Muscle of leg (tissue), 16 donors: ENCODE measurements at places on chromosomes 6 and 20.

GRCh38 chr6:165173484-165173883 is 135.9 kb downstream of the C6orf118 start:
- DNase-seq: no peak

DNA sequence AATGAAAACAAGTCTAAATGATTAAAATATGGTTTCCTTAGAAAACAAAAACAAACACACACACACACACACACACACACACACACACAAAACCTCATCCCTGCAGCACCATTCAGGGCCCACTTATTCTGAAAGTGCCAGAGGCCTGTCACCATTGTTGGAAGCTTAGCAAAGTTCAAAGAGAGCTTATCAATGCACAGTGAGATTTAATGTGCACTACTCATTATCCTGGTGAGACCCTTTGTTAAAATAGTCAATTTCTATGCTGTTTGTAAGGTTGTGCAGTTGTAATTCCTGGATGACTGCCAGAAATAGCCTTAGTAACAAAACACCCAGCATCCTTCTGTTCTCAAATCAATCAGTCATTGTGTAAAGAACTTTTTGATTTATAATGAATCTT is 482.9 kb downstream of the GRIK2 start:
- no peak for DNase-seq

DNA sequence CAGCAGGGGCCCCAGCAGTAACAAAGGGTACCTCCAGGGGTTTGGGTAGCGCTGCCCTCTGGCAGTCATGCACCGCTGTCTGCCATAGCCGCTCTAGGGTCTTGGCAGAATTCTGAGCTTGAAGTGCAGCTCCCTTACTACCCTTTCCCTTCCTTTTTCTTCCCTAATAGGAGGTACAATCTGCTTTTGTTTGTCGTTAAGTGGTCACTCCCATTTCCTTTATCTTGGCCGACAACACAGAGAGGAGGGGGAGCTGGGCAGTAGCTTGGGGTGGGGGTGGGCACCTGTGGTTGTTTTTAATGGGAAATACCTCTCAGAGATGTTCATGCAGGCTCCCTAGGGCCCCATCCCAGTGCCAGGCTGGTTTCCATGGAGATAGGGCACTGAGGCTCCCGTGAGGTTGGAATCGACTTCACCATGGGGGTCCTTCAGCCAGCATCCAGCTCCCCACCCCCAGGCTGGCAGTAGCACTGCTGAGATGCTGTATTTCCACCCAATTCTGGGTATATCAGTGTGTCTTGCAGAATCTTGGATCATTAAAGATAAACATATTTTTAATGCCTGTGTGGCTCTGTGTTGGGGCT is 18.6 kb downstream of the CCDC167 start:
- no peak for DNase-seq

DNA sequence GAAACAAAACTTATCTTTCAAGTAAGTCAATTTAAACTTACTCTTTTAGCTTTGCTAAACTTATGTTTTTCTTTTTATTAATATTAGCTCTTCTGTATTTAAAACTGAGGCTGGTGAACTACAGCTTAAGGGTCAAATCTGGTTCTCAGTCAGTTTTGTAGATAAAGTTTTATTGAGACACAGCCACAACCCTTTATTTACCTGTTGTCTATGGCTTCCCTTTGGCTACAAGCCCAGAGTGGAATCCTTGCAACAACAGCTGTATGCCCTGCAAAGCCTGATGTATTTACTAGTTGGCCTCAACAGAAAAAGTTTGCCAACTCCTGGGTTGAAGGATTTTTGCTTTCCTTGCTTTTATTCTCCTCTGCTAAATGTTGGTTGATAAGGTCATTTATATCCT is 491.4 kb upstream of the RNF217 start:
- no peak for DNase-seq
